ENCODE measurements at places on chromosomes 4 and X. TPM values are rescaled to one million over a fixed set of nuclear protein-coding genes. Genes with fewer than 3 reads are reported as not detected.
A peak's percentile ranks its signal among the peaks of the same experiment; 100 is the strongest.

DNA sequence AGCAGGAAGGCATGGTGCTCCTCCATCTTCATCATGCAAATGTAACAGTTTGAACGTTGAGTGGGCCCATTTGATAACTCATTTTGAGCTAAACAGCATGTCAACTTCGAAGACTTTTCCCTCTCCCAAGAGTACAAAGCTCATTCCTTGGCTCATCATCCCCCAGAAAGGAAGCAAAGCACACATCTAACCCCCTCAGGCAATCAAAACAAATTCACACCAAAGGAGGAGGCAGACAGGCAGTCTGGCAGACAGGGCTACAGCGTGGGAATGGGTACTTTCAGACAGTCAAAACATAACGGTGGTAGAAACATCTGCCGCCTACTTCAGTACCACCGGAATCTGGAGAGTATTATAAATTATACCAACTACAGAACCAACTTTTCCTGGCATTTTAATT, 81.7 kb downstream of the PCDH19 start:
- no peaks in the 10 kb centered on the region for H3K4me1 ChIP-seq
- no peak for DNase-seq
- no peaks in the 10 kb centered on the region for H3K27me3 ChIP-seq

DNA sequence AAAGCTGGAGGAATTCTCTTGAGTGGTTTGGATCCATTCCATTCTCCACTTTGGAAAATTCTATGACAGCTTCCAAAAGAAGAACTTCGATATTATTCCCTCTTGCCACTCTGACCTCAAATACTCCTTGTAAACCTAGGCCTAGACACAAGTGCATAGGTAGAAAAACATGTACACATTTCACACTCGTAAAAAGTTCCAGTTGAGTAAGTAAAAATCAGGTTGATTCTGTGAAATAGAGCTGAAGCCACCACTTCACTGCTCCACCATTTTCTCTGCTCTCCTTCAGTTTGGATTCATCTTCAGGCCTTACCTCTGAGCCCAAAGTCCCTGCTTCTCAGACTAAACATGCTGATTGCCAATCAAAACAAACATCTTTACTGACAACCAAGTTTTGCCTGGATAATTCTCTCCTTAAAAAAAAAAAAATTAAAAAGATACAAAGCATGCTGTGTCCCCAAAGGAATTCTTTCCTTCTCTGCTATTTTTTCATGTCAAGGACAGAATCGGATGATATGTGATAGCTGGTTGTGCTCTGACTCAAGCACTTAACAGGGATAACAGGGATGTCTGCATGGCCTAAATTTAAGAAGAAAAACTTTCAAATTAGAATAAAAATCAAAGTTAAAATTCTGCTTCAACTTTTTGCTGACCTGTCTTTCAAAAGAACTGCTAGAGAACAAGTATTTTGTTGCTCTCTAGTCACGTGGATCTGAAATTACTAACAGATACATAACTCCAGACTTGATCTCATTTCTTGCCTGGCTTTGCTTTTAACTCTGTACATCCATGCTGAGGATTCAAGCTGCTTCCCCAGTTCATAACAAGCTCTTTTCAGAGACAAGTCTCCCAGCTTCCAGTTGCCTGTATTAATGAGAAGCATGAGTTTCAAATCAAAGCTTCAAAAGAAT, 420.9 kb upstream of the INTU start:
- no peak overlapping the region for H3K4me3 ChIP-seq
- no peak overlapping the region for H3K27ac ChIP-seq
- no peaks in the 10 kb centered on the region for H3K36me3 ChIP-seq
- no peaks in the 10 kb centered on the region for H3K27me3 ChIP-seq

TLR8 gene
- total RNA-seq: not detected

SH2D1A gene
- 61.2 TPM for total RNA-seq

DNA sequence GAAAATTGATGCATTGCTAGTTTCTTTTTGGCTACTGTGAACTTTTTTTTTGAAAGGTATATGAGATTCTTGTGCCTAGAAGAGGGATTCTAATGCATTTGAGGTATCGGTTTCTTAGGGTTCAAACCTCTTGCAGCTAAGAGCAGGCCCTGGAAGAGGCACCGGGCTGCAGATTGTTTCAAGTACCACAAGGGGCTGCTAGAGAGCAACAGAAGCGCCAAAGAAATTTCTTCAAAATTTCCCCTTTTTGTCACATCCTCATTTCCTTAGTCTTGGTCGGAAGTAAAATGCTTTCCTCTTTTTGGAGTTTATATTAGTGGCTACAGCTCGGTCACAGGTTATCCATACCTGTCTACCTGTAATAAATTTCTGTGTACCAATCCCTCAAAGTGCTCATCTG, 89.8 kb downstream of the PDGFRA start:
- no peaks in the 10 kb centered on the region for H3K27me3 ChIP-seq
- DNase-seq: no peak
- H3K27ac ChIP-seq: no peak overlapping the region
- H3K36me3 ChIP-seq: peaks cover 13% of the 10 kb centered on the region
- no peak overlapping the region for H3K4me3 ChIP-seq

GRCh38 chr4:183675625-183676024, 16.5 kb downstream of the TRAPPC11 start:
- H3K36me3 ChIP-seq: peaks cover 30% of the 10 kb centered on the region
- H3K27me3 ChIP-seq: no peaks in the 10 kb centered on the region
- DNase-seq: no peak
- no peak overlapping the region for H3K27ac ChIP-seq
- peaks cover 3% of the 10 kb centered on the region for H3K4me1 ChIP-seq
- H3K4me3 ChIP-seq: no peak overlapping the region

GRCh38 chr4:63171341-63171740, 1237.9 kb downstream of the TECRL start:
- H3K36me3 ChIP-seq: no peaks in the 10 kb centered on the region
- no peak overlapping the region for H3K4me3 ChIP-seq
- no peaks in the 10 kb centered on the region for H3K27me3 ChIP-seq
- H3K4me1 ChIP-seq: no peaks in the 10 kb centered on the region

MID1 gene
- not detected for total RNA-seq

PCDH7 gene
- not detected for total RNA-seq

GRCh38 chrX:926991-927390, 285.5 kb downstream of the CRLF2 start:
- H3K4me1 ChIP-seq: no peaks in the 10 kb centered on the region
- DNase-seq: no peak
- H3K27ac ChIP-seq: no peak overlapping the region

GRCh38 chrX:47706575-47706974, 47.6 kb upstream of the UXT start:
- no peaks in the 10 kb centered on the region for H3K36me3 ChIP-seq
- H3K27ac ChIP-seq: no peak overlapping the region
- H3K4me1 ChIP-seq: peaks cover 17% of the 10 kb centered on the region
- peaks cover 14% of the 10 kb centered on the region for H3K27me3 ChIP-seq

UGT2B17 gene
- total RNA-seq: not detected

REPS2 gene
- total RNA-seq: 0.10 TPM

DNA sequence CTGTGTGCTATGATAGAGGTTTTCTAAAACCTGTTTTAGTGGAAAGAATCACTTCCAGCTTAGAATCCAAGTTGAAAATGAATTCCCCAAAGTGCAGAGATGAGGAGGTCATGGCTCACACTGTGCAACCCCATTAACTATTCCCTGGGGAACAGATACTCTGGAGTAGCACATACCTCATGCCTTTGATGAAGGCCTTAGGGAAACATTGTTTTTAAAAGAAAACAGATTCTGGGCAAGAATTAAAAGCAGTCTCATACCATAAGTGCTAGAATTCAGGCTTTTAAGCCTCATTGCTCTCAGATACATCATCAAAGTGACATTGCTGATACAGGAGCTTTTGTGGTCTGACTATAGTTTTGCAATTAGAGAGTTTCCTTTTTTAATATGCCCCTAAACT, 115.1 kb downstream of the NDST4 start:
- H3K4me1 ChIP-seq: no peaks in the 10 kb centered on the region
- H3K27me3 ChIP-seq: no peaks in the 10 kb centered on the region
- H3K36me3 ChIP-seq: no peaks in the 10 kb centered on the region
- no peak overlapping the region for H3K4me3 ChIP-seq
- no peak overlapping the region for H3K27ac ChIP-seq

ATP1B4 gene
- total RNA-seq: not detected

DNA sequence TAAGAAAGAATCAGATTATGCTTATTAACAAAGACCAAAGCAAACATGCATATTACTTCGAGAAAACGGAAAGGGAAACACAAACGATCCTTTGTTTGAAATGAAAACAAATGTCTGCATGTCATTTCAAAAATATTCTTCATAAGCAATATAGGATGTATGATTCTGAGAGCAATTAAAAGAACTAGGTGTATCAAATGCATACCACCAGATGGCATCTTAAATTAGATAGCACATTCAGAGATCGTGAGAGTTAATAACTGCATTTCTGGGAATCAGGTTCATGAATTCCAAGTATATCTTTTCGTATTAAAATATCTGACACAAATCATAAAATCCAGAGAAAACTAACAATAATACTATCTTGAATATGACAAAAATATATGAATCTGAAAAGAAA, 159.5 kb downstream of the PPP3CA start:
- H3K4me3 ChIP-seq: no peak overlapping the region
- no peak for DNase-seq
- H3K27ac ChIP-seq: no peak overlapping the region
- H3K27me3 ChIP-seq: no peaks in the 10 kb centered on the region
- H3K36me3 ChIP-seq: peaks cover 13% of the 10 kb centered on the region
- H3K4me1 ChIP-seq: peaks cover 17% of the 10 kb centered on the region

GPM6B gene
- total RNA-seq: not detected

- no peaks in the 10 kb centered on the region for H3K36me3 ChIP-seq
- DNase-seq: no peak
- H3K27me3 ChIP-seq: no peaks in the 10 kb centered on the region
- H3K27ac ChIP-seq: no peak overlapping the region
These were observed 157.8 kb upstream of the TLL1 start for GRCh38 chr4:165715211-165715610.

XKRX gene
- total RNA-seq: 0.15 TPM

DNA sequence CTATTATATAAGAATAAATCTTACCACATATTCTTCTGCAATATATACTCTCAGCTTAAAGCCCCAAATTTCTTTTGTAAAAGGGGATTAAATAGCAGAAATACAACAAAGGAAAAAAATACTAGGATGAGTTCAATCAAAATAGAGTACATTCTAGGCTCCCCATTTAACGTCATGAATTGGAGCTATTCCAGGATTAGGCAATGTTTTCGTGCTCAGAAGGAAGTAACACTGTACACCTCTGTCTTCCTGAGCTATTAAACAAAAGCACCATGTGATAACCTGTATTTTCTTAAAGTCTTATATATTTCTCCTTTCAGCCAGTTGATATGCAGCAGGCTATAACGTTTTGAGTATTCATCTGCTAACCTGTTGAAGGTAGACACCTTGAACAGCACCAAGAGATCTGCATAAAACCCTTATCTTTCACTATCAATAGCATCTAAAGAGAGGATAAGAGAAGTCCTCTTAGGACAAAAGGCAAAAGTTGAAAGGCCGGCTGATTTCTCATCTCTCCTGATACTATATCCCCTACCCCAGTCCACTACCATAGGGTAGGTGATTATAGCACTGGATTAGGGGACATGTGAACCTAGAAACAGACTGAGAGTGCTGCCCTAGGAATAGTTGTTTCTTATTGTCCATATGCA, 31.5 kb downstream of the TEC start:
- H3K4me3 ChIP-seq: no peak overlapping the region
- no peaks in the 10 kb centered on the region for H3K36me3 ChIP-seq
- no peak for DNase-seq
- H3K27ac ChIP-seq: no peak overlapping the region
- no peaks in the 10 kb centered on the region for H3K4me1 ChIP-seq

- no peak overlapping the region for H3K4me3 ChIP-seq
- H3K4me1 ChIP-seq: no peaks in the 10 kb centered on the region
- H3K27ac ChIP-seq: no peak overlapping the region
- no peaks in the 10 kb centered on the region for H3K27me3 ChIP-seq
These were observed 64.1 kb upstream of the MAMLD1 start for GRCh38 chrX:150298841-150299551.

DNA sequence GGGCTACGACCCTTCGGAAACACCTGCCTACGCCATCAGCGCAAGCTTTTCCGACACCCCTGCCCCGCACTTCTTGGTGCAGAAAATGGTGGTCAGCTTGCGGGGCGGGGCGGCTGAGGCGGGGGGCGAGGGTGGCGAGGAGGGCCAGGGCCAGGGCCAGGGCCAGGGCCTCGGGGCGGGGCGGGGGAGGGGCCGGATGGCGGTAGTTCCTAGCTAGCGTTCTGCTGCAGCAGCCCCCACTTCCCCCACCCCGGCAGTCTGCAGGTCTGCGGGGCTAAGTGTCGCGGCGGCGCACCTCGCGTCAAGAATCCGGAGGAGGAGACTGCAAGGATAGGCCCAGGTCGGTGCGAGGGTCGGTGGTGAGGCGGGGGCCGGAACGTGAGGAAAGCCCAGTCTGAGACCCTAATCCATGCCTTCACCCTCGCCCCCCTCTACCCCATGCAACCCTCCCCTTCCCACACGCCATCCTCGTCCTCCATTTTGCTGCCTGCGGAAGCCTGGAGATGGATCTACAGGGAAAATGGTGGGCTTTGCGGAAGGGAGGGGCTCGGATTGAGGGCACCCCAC, 600 bp downstream of the BEX4 start:
- DNase-seq: peak; percentile 22
- H3K4me3 ChIP-seq: peak overlapping the region; percentile 59
- H3K27me3 ChIP-seq: peaks cover 7% of the 10 kb centered on the region
- H3K27ac ChIP-seq: no peak overlapping the region

Data from activated CD4-positive, alpha-beta memory T cell treated with anti-CD3 and anti-CD28 coated beads, Interleukin-2, amount 10 ng/mL, durations not matched to agents 7 days and 5 days (primary cell).